ENCODE measurements at places on chromosomes 2 and 18.
A peak's percentile ranks its signal among the peaks of the same experiment; 100 is the strongest.

GRCh38 chr18:31776093-31776492, 15.4 kb upstream of the SLC25A52 start:
- no peak for DNase-seq

DNA sequence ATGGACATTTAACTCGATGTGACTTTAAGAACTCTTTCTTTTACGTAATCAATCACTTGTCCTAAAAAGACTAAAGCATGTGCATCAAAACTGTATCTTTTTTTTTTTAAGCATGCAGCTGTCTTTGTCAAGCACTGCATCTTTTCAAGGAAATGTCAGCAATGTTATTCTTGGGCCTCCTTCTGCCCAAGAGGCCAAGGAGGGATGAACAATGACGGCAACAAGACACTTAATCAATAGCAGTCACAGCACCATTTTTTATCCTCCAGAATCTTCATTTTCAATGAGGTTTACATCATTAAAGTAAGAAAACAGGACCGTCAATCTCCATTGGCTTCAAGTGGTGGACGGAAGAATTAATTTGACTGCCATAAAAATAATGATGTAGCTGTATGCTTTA, 253.8 kb downstream of the AFF3 start:
- no peak for DNase-seq

GRCh38 chr2:172106108-172106961, 3.6 kb upstream of the DLX2 start:
- DNase-seq = peak; percentile 68

DNA sequence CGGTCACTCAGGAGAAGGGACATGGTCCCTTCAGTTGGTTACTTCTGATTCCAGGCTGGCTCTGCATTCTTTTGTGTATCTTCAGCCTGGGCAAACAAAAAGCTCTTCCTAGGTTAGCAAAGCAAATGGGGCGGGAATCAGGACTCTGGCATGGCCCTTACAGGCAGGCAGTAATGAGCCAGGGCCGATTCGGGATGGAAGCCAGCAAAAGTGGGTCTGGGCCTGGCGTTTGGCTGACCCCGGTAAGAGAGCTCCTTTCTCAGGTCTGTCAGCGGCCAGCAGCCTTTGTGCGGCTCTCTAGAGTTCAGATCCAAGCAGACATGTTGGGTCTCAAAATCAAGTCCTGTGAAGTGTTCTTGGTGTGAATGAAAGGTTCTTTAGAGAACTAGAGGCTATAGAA, 81.5 kb upstream of the EML6 start:
- no peak for DNase-seq

DNA sequence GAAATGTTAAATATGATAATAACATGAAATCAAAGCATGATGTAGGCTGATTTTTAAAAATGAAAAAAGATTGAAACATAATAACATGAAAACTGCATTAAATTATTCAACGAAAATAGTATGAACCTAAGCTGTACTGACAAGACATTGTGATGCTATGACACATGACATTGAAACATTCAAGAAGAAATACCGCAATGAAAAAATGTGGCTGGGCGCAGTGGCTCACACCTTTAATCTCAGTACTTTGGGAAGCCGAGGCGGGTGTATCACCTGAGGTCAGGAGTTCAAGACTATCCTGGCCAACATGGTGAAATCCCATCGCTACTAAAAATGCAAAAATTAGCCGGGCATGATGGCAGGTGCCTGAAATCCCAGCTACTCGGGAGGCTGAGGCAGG, 14.6 kb downstream of the CXCR1 start:
- DNase-seq = no peak

DNA sequence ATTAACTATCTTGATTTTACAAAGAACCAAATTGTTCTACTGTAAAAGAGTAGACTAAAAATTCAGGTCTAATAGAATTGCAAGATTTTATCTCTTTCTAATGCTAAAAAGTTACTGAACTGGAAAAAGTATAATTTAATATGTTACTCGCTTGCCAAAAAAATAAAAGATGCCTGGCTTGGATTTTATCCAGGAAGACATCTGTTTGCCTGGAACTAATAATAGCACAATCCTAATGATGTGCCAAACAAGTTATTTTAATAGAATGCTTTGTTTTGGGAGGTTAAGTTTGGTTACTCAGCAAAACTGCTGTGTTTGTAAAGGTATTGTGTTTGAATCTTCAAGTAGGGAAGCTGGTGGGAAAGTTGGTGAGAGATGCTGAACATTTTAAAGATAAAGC, 19.4 kb upstream of the ZSWIM2 start:
- DNase-seq = no peak

DNA sequence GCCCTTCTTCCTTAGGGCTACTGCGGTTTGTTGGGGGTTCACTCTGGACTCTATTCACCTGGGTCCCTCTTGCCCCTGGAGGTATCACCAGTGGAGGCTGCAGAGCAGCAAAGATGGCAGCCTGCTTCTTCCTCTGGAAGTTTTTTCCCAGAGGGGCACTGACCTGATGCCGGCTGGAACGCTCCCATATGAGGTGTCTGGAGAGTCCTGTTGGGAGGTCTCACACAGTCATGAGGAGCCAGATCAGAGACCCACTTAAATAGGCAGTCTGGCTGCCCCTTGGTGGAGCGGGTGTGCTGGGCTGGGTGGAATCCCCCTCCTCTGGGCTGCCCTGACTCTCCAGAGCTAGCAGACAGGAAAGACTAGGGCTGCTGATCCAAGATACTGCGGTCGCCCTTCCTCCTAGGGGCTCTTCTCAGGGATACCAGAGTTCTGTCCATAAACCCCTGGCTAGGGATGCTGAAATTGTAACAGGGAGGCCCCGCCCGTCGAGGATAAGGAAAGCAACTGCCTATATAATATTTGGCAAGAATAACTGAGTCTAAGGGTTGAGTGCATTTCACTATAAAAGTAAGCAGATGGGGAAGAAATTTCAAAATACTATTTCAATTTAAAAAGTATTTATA, 140.7 kb downstream of the NOL4 start:
- DNase-seq = no peak
